ENCODE measurements at places on chromosomes 5 and 9.

- no peak for DNase-seq
Measured at GRCh38 chr9:72863456-72864094, 89.3 kb downstream of the ALDH1A1 start.

DNA sequence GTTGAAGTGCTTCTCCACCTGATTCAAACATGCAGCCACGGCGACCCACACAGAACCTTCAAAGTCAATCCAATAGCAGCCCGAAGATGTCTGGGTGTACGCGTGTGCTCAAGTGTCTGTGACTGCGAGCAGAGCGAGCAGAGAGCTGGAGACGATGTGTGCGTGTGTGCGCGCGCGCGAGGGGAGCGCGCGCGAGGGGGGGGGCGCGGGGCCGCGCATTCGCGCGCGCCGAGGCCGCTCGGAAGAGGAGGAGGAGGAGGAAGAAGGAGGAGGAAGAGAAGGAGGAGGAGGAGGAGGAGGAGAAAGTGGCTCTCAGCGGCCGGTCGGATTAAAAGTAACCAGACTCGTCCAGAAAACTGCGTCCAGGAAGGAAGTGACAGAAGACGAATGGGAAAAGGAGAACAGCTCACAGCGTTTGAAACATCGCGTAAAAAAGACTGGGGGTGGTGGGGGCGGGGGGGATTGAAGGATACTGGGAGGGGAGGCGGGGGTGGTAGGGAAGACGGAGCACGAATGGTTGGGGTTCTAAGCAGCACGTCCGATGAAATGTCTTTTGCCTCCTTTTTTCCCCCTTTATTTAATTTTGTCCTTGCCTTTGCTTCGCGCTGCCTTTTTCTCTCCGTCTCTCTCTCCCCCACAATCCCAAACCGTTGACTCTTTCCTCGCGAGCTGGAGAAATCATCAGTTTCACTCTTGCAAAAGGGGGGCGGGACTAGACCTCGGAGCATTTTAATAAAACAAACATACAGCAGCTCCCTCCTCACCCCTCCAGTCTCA is at the start of gene MEF2C:
TSS of gene MEF2C (minus strand) at position 126 of the 777 bp plus-strand sequence. CDS start 59,396 bp downstream, outside the sequence.
- peak; percentile 77 for DNase-seq

DNA sequence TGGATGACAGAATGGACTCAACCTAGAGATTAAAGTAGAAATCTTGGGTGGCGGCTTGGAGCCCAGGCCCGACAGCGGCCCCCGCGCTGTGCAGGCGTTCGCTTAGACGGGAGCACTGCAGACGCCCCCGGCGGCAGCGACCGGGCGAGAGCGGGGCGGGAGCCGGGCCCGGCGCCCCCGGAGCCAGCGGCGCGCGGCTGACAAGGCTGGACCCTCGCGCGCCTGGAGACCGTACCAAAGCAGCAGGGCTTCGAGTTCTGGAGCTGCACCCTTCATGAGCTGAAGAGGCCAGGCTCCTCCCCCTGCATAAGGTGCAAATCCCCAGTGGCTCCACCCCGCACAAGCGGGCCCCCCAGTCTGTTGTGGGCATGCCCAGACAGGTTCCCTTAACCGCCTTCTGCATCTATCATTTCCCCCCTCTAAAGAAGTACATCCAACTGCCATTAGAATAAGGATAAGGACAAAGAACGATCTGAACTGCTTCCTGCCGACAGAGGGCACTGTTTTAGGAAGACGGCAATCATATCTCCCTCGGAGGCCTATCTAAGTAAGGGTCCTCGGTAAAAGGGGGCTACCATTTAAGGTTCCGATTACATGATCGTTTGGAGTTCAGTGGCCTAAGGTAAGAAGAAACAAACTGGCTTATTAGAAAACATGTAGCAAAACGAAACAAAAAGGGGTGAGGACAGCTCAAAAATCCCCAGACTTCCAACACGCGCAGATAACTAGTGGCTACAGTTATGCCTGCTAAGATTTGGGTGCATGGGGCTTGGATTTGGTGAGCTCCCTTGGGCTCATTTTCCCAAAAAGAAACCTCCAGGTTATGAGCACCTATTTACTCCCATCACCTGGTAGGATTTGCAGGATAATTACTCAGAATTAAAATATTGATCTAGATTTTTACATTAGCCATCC is 66.3 kb downstream of the RGMB start:
- DNase-seq = no peak

DNA sequence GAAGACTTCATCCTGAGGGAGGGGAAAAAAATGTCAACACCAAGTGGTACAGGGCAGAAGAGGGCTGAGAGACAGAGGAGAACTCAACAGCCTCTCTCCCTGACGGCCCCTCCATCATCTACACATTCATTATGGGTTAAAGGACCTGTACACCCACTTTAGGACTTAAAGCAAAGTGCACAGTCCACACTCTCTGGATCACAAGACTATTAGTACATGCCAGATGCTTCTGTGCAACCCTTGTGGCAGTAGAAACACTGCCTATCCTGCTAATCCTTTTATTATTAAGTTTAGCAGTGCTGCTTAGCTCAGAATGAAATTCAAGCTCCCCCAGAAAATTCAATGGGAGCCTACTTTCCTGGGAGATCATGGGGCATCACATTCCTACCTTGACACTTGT is 1.9 kb downstream of the FRMD3 start:
- no peak for DNase-seq

DNA sequence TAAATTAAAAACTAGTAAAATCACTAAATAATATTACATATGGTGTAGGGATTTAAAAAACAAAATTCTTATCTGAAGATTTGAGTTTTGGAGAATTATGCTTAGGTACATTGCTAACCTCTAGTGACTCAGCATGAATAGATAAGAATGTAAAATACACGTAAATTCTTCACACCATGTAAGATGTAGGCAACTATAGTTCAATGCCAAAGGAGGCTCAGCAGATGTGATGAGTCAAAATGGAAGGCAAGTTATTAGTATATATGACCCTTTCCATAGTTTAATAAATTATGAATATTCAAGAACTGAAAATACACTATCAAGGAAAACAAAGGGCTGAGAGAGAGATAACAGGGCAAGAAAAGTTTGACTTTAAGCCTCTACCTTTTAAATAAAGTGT is 79.0 kb downstream of the MRPS30 start:
- no peak for DNase-seq

GRCh38 chr5:51821697-51822096 is 438.4 kb downstream of the ISL1 start:
- DNase-seq = no peak

All from dorsolateral prefrontal cortex (tissue), 122 donors.